ENCODE measurements at places on chromosomes 12 and 14. TPM values are rescaled to one million over a fixed set of nuclear protein-coding genes. Genes with fewer than 3 reads are reported as not detected.

GALC gene
- total RNA-seq = 37.3 TPM

KRT75 gene
- total RNA-seq = not detected

SSTR1 gene
- 0.16 TPM for total RNA-seq

RBP5 gene
- 1.1 TPM for total RNA-seq

PELI2 gene
- total RNA-seq = 11.5 TPM

DBX2 gene
- 0.73 TPM for total RNA-seq

PAPLN gene
- total RNA-seq = 29.9 TPM

GPR162 gene
- total RNA-seq = 2.6 TPM

HHIPL1 gene
- total RNA-seq = 4.6 TPM

GLI1 gene
- total RNA-seq = 1.2 TPM

IL26 gene
- not detected for total RNA-seq

KRT73 gene
- total RNA-seq = not detected

Data from breast epithelium (tissue), 4 donors.